Neural progenitor cell (in vitro differentiated cells): ENCODE measurements at places on chromosomes 6 and 20. TPM values are rescaled to one million over a fixed set of nuclear protein-coding genes. Genes with fewer than 3 reads are reported as not detected.
A peak's percentile ranks its signal among the peaks of the same experiment; 100 is the strongest.

DNA sequence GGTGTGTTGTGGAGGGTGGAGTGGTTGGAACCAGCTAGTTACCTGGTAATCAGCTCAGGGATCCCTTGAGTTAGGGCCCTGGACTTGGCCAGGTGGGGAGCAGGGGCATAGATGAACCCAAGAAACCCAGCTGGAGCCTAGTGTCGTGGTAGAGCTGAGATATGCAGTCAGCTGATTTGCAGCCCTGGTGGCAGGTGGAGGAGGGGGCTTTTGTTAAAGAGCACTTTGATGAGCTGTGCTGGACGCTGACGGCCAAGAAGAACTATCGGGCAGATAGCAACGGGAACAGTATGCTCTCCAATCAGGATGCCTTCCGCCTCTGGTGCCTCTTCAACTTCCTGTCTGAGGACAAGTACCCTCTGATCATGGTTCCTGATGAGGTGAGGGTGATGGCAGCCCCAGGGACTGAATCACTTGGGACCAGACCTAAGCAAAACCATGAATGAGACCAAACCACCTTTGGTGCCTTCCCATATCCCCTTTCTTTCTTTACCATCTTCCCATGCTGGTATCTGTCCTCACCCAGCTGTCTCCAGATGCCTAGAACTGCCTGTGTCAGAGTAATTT lies 12.7 kb downstream of the DEF6 start:
- no peak for DNase-seq

- DNase-seq: no peak
These were observed 1.1 kb downstream of the ARG1 start for GRCh38 chr6:131574133-131574532.

The SLC13A3 gene
- total RNA-seq: 4.5 and 7.4 TPM in 2 replicates

GRCh38 chr6:90216072-90216977 lies 80.3 kb downstream of the BACH2 start:
- DNase-seq: peak; percentile 58

The PLAGL2 gene
- 16.5 and 21.2 TPM in 2 replicates for total RNA-seq

DNA sequence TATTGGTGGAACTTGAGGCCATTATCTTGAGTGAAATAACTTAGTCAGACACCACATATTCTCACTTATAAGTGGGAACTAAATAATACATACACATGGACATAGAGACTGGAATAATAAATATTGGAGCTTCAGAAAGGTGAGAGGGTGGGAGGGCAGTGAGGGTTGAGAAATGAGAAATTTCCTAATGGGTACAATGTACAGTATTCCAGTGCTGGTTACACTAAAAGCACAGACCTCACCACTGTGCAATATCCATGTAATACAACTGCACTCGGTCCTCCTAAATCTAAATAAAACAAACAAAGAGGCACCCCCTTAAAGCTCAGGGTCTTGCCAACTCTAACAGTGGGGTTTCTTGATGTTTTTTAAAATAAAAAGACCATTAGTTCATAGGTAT lies 53.2 kb downstream of the IGF2R start:
- DNase-seq: no peak

DNA sequence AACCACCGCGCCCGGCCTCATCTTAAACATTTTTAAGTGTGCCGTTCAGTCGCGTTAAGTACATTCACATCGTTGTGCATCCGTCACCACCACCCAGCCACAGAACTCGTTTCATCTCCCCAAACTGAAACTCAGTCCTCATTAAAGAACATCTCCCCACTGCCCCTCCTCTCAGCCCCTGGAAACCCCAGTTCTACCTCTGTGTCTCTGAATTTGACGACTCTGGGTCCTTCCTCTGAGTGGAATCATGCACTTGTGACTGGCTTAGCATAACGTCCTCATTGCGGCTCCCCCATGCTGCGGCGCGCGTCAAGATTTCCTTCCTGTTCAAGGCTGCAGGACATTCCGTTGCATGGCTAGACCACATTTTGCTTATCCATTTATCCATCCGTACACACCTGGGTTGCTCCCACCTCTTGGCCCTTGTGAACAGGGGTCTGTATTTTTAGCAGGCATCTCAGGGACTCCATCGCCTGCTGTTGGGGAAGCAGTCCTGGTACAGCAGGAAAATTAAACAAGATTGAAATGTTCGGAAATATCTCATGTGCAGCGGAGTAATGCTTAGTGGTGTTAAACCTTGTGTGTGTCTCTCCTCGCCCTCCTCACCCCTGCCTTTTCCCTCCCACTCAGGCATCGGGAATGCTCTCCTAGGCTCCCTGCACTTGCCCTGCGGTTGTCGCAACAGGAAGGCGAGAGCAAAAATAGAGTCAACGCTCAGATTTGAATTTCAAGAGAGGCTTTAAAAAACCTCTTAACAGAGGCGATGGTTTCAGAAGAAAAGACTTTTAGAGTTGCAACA lies 127.9 kb downstream of the PXDC1 start:
- no peak for DNase-seq

GRCh38 chr6:43216200-43216599 lies 13.1 kb downstream of the DNPH1 start:
- DNase-seq: no peak

- no peak for DNase-seq
These were observed 354.2 kb downstream of the GRIK2 start for GRCh38 chr6:101747716-101748115.

The PTGIS gene
- 31.3 and 35.6 TPM in 2 replicates for total RNA-seq

GRCh38 chr20:32470025-32470861 lies 112.1 kb downstream of the ASXL1 start:
- peak; percentile 64 for DNase-seq

The PLA2G7 gene
- 1.1 and 1.8 TPM in 2 replicates for total RNA-seq

DNA sequence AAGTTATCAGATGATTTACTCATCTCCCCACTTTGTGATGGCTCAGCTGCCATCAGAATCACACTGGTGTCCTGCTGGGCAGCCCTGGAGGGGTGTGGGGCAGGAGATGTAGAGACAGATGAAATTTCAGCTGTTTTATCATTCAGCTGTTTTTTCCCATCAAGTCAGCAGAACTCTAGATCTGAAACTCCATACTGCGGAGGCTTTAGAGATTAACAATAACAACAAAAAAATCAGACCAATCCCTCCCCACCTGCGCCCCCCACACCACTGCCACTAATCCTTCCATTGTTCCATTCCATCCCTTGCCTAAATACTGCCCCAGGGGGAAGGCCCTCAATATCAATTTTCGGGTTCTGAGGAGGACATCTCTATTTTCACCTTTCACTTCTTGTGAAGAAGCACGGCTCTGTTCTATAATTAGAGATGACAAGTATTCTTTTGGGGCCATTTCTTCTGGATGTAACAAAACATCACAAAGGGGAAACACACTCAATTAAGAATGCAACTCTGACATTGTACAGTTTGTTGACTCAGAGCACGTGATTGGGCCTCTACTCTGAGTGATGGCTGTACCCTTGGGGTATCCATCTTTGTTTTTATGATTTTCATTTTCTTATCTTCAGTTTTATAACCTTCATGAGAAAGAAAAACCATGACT lies 396.3 kb downstream of the ZFAND3 start:
- DNase-seq: no peak

GRCh38 chr6:33750244-33750991 lies 3.7 kb upstream of the IP6K3 start:
- no peak for DNase-seq

- DNase-seq: no peak
These were observed 9.0 kb upstream of the SLA2 start for GRCh38 chr20:36655004-36655403.

The GPR6 gene
- not detected in 2 replicates for total RNA-seq

GRCh38 chr20:33702861-33703260 lies 16.7 kb upstream of the E2F1 start:
- DNase-seq: no peak

DNA sequence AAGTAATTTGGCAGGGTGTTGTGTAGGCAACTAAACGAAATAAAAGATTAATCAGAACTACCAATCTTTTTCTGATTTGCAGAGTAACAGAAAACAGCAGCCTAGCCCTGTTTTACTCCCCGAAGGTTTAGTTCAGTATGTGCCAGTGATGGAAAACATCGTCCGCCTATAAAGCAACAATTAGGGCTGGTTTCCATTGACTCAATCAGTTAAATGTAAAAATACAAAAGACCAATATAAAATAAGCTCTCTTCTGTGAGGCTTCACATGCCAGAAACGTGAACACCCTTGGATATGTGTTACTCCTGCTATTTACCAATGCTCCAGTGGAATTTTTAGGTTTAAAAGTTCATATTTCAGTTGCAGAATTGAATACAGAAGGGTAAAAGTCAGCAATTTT lies 210.5 kb upstream of the RSPO3 start:
- DNase-seq: no peak

- DNase-seq: no peak
These were observed 54.2 kb downstream of the HIVEP1 start for GRCh38 chr6:12066297-12066696.

- DNase-seq: no peak
These were observed 409.9 kb upstream of the MARCKS start for GRCh38 chr6:113447088-113447831.

GRCh38 chr20:558117-558516 lies 14.5 kb upstream of the CSNK2A1 start:
- no peak for DNase-seq

GRCh38 chr6:3455147-3455568 lies 1.7 kb downstream of the SLC22A23 start:
- DNase-seq: no peak

DNA sequence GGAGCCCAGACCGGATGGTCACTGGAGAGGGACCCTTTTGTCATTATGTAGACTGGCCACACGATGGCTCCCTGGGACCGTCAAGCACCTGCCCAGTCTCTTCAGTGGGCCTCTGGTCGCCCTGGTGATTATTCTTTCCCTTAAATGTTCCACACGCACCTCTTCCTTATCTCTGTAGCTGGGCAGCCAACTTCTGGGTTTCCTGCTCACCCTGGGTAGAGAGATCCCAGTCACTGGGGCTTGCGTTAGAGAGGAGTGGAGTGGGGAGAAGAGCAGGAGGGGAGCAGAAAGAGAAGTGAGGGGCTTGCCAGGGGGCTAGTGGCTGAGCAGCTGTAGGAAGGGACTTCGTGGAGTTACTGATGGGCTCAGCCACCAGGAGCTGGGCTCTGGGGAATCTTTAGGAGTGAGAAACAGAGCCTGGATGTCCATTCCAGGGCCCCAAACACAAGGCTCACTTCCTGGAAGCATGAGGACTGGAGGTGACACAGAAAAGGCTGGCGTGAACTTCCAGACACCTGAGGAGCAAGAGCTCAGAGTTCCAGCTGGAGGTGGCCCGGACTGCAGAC lies 150.1 kb downstream of the DHX35 start:
- DNase-seq: peak; percentile 89

DNA sequence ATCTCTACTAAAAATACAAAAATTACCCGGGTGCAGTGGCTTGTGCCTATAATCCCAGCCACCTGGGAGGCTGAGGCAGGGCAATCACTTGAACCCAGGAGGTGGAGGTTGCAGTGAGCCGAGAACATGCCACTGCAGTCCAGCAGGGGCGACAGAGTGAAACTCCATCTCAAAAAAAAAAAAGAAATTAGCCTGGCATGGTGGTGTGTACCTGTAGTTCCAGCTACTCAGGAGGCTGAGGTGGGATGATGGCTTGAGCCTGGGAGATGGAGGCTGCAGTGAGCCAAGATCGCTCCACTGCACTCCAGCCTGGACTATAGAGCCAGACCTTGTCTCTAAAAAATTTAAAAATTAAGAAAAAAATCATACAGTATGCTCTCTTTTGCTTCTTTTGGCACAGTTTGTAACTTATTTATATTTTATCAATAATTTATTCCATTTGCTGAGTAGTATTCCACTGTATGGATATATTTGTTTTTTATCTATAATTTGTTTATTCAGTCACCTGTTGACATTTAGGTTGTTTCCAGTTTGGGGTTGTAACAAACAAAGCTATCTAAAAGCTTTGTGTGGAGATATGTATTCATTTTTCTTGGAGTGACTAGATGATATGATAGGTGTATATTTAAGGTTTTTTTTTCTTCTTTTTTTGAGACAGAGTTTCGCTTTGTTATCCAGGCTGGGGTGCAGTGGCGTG lies 8.0 kb upstream of the MYBL2 start:
- DNase-seq: no peak

DNA sequence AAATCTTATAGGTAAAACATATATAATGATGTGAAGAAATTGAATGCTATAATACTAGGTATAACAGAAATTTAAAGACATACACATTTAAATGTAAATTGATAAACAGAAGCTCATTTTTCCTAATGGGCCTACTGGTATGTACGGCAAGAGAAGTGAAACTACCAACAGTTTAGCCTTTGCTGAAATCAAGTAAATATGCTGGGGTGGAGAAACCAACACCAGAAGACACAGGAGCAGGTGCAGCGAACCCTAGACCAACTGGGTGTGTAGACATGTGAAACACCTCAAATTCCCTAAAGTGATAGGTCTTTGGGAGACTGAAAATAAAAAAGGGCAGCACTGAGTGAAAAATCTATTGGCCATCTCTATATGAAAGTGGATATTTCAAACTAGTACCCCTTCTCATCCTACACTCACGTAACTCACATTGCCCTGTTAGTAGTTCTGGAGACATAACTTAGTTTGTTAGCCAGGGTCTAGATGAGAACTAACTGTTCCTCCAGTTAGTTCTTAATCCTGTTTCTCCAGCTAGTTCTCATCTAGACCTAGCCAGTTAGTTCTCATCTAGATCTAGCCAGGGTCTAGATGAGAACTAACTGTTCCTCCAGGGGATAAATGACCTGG lies 53.1 kb downstream of the SLC35D3 start:
- no peak for DNase-seq

DNA sequence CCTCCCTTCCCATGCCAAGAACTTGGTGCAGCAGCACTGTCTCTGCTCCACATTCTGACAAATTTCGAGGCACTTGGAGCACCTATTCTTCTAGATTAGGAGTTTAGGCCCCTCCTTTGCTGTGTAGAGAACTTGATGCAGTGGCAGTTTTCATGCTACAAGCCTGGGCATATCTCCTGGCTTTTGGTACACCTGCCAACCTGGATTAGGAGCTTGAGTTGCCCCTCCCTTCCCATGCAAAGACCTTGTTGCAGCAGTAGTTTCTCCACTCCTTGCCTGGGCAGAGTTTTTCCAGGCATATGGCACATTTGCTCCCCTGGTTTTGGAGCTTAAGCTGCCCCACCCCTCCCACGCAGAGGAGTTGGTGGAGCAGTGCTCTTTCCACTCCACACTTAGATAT lies 956.1 kb downstream of the EYS start:
- DNase-seq: no peak

The C6orf141 gene
- 87.2 and 97.2 TPM in 2 replicates for total RNA-seq

GRCh38 chr6:13375360-13375878 lies 47.1 kb upstream of the TBC1D7 start:
- no peak for DNase-seq

- no peak for DNase-seq
These were observed 80.7 kb upstream of the CCN6 start for GRCh38 chr6:111973118-111973761.

DNA sequence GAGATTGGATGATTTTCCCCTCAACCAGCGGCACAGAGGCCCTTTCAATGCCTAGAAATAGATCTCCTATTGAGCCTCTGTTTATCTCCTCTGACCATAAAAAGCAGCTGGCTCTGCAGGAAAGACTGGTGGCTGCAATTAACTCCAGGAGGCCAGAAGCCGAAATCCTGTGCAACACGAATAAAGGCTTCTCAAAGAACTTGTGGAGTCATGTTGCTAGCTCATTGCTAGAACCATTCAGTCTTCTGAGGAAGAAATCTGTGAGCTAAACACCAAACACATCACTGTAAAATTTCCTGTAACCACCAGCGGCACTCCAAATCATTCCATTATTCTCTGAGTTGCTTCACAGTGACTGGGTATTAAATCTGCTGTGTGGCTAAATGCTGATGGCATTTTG lies 49.1 kb upstream of the TPD52L1 start:
- peak; percentile 80 for DNase-seq
